ENCODE measurements at places on chromosomes 5 and 9. TPM values are rescaled to one million over a fixed set of nuclear protein-coding genes. Genes with fewer than 3 reads are reported as not detected.
A peak's percentile ranks its signal among the peaks of the same experiment; 100 is the strongest.

The HK3 gene
- 2.5 TPM for polyA plus RNA-seq

DNA sequence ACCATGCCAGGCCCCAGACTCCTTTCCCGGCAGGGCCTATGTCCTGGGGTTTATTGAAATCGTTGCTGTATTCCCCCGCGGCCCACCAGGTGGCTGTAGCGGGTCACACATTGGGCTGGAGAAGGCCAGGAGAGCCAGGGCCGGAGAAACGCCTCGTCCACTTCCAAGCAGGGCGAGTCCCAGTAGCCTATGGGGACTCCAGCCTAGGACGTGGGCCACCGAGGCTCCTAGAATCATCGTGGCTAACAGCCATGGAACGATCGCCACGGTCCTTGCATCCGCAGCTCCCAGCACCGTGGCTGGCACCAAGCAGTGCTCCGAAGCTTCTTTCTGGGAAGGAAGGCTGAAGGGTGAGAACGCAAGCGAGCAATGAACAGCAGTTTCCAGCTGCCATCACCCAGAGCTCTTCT is 87.7 kb downstream of the ENTREP1 start:
- peaks cover 3% of the 10 kb centered on the region for H3K27me3 ChIP-seq
- no peak for DNase-seq
- no peaks in the 10 kb centered on the region for H3K36me3 ChIP-seq
- H3K4me1 ChIP-seq, result no peaks in the 10 kb centered on the region
- H3K4me3 ChIP-seq, result no peak overlapping the region

- peaks cover 2% of the 10 kb centered on the region for H3K27me3 ChIP-seq
- H3K4me1 ChIP-seq, result no peaks in the 10 kb centered on the region
- H3K36me3 ChIP-seq, result peaks cover 4% of the 10 kb centered on the region
- no peak for DNase-seq
- H3K27ac ChIP-seq, result no peak overlapping the region
Observed at GRCh38 chr5:135013947-135014570, 20.0 kb downstream of the PITX1 start.

DNA sequence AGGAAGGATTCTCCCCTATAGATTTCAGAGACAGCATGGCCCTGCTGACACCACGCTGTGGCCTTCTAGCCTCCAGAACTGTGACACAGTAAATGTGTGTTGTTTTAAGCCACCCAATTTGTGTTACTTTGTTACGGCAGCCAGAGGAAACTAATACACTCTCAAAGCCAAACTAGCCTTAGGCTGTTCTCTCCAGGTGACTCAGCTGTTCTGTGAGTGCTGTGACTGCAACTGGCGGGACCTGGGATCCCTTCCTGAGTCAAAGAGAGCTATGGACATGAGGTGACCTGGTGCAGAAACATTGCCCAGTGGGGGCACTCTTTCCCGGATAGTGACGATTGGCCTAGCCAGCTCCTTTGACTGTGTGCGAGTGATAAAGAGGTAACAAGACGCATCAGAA is 14.0 kb upstream of the MLANA start:
- no peaks in the 10 kb centered on the region for H3K27me3 ChIP-seq
- H3K4me3 ChIP-seq, result no peak overlapping the region
- DNase-seq, result no peak
- H3K36me3 ChIP-seq, result peaks cover 8% of the 10 kb centered on the region
- H3K4me1 ChIP-seq, result peaks cover 73% of the 10 kb centered on the region
- peak overlapping the region; percentile 78 for H3K27ac ChIP-seq

The IFNA2 gene
- polyA plus RNA-seq, result not detected

DNA sequence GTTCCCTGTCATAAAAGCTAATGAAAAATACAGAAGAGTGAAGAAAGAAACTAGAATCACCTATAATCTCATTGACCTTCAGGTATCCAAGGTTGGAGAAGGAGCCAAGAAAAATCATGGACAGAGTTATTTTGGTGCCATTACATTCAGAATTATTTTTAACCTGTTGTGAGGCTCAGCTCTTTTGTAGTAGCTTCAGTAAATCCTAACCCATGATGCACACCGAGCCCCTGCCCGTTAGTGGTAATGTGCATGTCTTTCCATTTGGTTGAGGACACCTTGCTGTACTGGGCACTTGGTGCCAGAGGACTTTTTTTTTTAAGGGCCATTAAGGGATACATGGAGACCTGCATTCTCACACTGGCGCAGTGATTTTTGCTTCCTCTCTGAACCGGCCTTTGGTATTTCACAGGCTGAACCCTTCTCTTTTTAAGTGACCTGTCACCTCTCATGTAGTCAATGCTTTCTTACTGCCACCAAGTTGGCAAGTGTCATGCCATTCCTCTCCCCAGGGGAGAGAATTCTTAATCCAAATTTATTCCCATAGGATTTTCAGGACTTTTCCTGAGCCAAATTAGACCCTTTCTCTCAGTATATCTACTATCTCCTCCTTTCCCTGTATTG is 125.6 kb downstream of the SMARCA2 start:
- DNase-seq, result no peak
- H3K4me1 ChIP-seq, result peaks cover 87% of the 10 kb centered on the region
- H3K27ac ChIP-seq, result no peak overlapping the region
- peaks cover 4% of the 10 kb centered on the region for H3K27me3 ChIP-seq
- peaks cover 9% of the 10 kb centered on the region for H3K36me3 ChIP-seq

- H3K27ac ChIP-seq, result no peak overlapping the region
- H3K4me1 ChIP-seq, result no peaks in the 10 kb centered on the region
- no peak for DNase-seq
- no peaks in the 10 kb centered on the region for H3K36me3 ChIP-seq
Observed at GRCh38 chr9:26163931-26164330, 485.7 kb upstream of the TUSC1 start.

The ALDH1A1 gene
- not detected for polyA plus RNA-seq

- no peak overlapping the region for H3K4me3 ChIP-seq
- H3K27me3 ChIP-seq, result no peaks in the 10 kb centered on the region
- no peaks in the 10 kb centered on the region for H3K4me1 ChIP-seq
- no peak for DNase-seq
- peaks cover 26% of the 10 kb centered on the region for H3K36me3 ChIP-seq
- H3K27ac ChIP-seq, result no peak overlapping the region
Observed at GRCh38 chr5:147670815-147671214, 111.7 kb downstream of the JAKMIP2 start.

The WNK2 gene
- not detected for polyA plus RNA-seq

The GARIN3 gene
- polyA plus RNA-seq, result not detected

The SAPCD2 gene
- 0.39 TPM for polyA plus RNA-seq

DNA sequence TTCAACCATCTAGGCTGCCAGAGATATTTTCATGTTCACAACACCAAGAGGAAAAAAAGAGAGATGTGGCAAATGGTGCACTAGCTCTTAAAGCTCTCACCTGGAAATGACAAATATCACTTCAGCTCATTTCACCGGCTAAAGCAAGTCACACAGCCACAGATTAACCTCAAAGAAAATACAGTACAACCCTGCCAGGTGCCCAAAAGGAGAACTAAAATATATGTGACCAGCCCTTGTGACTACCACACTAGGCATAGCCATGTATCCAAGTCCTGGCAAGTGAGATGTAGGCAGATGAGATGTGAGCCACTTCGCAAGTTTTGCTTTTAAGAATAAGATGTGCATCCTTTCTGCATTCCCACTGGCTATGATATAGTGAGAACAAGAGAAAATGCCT is 41.4 kb downstream of the AGTPBP1 start:
- H3K4me1 ChIP-seq, result peaks cover 50% of the 10 kb centered on the region
- peak overlapping the region; percentile 82 for H3K27ac ChIP-seq
- H3K27me3 ChIP-seq, result peaks cover 2% of the 10 kb centered on the region

The LHX3 gene
- polyA plus RNA-seq, result not detected

The PCDHA9 gene
- polyA plus RNA-seq, result not detected

The BARHL1 gene
- polyA plus RNA-seq, result not detected

The C1QTNF2 gene
- polyA plus RNA-seq, result not detected

GRCh38 chr5:81646469-81646995 is 104.4 kb downstream of the SSBP2 start:
- no peak overlapping the region for H3K4me3 ChIP-seq
- H3K27me3 ChIP-seq, result no peaks in the 10 kb centered on the region
- no peak overlapping the region for H3K27ac ChIP-seq
- H3K36me3 ChIP-seq, result peaks cover 7% of the 10 kb centered on the region
- no peaks in the 10 kb centered on the region for H3K4me1 ChIP-seq

DNA sequence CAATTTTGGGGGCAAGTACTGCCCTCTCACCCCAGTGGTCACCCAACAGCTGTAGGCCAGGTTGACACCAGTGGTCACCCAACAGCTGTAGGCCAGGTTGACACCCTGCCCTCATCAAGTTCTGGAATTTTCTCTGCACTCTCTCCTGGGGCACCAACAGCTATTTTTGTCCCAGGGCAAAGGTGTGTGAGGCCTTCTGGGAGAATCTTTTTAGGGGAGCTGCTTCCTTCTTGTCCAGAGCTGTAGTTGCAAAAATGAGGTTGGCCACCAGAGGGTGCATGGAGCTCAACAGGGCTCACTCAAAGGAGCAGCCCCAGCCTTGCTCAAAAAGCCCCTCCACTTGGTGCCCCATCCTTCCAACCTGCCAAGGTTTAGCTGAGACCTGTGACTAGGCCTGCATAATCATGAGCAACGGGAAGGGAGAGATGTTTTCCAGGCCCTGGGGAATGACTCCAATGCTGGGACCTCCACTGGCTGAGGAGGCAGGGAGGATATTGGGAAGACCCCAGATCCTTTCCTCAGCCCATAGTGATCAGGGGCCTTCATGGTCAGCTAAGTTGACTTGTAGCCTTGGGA is 10.6 kb upstream of the P4HA2 start:
- no peaks in the 10 kb centered on the region for H3K36me3 ChIP-seq
- no peak overlapping the region for H3K4me3 ChIP-seq
- no peaks in the 10 kb centered on the region for H3K4me1 ChIP-seq
- H3K27me3 ChIP-seq, result peaks cover 9% of the 10 kb centered on the region
- no peak overlapping the region for H3K27ac ChIP-seq

GRCh38 chr9:34346873-34347799 is 17.8 kb downstream of the NUDT2 start:
- H3K4me3 ChIP-seq, result no peak overlapping the region
- H3K27me3 ChIP-seq, result no peaks in the 10 kb centered on the region
- H3K36me3 ChIP-seq, result peaks cover 11% of the 10 kb centered on the region
- DNase-seq, result no peak
- no peaks in the 10 kb centered on the region for H3K4me1 ChIP-seq

DNA sequence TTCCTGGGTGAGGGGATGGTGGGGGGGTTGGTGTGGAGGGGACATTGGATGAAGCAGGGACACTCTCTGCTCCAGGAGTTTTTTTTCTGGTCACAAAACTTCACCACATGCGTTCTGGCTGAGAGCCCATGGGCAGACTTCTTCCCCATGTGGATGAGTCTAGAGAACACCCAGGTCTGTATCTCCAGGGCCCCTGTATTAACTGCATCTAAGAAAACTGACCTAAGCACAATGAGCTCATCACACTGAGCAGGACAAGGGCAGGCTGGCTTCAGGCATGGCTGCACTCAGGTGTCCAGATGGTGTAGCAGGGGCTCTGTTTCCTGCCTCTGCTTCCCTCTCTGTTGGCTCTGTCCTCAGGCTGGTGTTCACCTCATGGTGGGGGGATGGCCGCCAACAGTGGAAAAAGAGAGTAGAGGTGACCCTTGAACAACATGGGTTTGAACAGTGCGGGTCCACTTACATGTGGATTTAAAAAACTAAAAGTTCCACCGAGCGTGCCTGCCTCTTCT is 85.3 kb upstream of the STC2 start:
- peaks cover 5% of the 10 kb centered on the region for H3K27me3 ChIP-seq
- no peak overlapping the region for H3K27ac ChIP-seq
- H3K36me3 ChIP-seq, result no peaks in the 10 kb centered on the region
- no peak for DNase-seq

The CDC20B gene
- not detected for polyA plus RNA-seq

DNA sequence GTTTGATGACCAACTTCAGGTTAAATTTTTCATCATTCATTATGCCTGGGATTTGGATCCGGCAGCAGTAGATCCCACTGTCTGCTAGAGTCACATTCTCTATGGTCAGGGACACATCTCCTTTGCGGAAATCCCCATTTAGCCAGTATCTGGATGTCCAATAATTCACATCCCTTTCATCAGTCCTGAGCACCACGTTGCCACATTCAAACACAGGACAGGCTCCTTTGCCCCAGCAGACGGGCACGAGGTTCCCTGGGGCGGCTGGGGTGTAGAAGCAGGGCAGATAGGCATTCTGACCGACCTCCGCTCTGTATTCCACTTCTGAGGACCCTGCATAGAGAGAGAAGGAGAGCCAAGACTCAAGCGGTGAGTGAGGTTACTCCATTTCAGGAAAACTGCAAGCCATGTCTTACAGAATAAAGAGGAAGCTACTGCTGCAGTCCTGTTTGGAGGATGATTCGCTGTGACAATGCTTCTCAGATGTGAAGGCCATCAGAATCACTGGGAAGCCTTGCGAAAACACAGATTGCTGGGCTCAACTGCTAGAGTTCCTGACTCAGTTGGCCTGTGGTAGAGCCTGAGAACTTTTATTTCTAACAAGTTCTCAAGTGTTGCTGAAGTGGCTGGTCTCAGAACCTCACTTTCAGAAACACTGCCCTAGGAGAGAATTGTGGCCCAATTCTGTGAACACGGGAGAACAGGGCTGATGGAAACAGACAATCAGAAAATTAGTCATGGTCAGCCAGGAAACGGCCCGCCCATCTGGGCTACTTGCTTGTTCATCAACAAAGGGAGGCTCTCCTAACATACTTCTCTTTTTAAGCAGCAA is 2.0 kb downstream of the HAVCR2 start:
- peak; percentile 41 for DNase-seq
- peak overlapping the region; percentile 97 for H3K4me3 ChIP-seq
- H3K36me3 ChIP-seq, result peaks cover 19% of the 10 kb centered on the region
- H3K27ac ChIP-seq, result peak overlapping the region; percentile 99

DNA sequence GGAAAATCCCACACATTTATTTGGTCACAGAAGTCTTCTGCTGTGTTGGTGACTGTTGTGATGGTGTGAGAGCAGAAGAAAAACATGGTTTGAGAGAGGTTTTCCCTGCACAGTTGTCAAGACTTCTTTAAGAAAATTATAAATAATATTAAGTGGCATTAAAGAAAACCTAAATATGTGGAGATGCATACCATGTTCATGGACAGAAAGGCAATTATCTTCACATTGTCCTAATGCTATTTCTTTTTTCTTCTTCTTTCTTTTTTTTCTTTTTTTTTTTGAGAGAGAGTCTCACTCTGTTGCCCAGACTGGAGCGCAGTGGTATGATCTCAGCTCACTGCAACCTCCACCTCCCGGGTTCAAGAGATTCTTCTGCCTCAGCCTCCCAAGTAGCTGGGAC is 24.3 kb upstream of the ERGIC1 start:
- no peaks in the 10 kb centered on the region for H3K36me3 ChIP-seq
- DNase-seq, result no peak
- H3K4me3 ChIP-seq, result no peak overlapping the region
- H3K27me3 ChIP-seq, result peaks cover 9% of the 10 kb centered on the region
- peaks cover 17% of the 10 kb centered on the region for H3K4me1 ChIP-seq

DNA sequence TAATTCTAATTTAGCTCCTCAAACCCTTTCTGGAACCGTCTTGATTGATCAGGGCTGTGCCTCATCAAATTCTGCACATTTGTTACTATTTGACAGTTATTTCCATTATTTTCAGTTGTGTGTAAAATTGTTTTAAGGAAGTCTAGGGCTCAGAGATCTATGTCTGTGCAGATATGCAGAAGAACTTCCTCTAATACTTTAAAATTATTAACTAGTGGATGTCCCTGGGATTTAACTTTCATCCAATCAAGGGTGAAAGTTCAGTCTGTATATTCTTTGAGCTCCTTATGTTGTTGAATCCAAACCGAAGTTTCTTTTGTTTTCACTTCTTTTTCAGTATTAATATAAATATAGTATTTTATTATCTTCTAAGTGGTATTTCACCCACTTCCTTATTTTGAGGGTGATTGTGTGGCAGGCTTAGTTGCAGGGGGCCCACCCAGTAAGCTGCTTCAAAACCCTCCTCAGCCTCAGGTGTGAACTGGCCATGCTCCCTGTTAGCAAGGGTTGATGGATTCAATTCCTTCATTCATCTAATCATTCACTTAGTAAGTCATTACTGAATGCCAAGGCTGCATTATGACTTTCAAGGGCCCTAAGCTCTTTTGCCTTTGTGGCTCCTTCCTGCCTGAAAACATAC is 2.1 kb upstream of the CAMLG start:
- H3K27me3 ChIP-seq, result no peaks in the 10 kb centered on the region
- no peak overlapping the region for H3K27ac ChIP-seq
- no peak overlapping the region for H3K4me3 ChIP-seq
- H3K36me3 ChIP-seq, result no peaks in the 10 kb centered on the region
- peaks cover 21% of the 10 kb centered on the region for H3K4me1 ChIP-seq
- no peak for DNase-seq

Measured in immature natural killer cell (primary cell).